NCI-H1436 (cell line): ENCODE measurements at places on chromosomes 2 and 18.
A peak's percentile ranks its signal among the peaks of the same experiment; 100 is the strongest.

DNA sequence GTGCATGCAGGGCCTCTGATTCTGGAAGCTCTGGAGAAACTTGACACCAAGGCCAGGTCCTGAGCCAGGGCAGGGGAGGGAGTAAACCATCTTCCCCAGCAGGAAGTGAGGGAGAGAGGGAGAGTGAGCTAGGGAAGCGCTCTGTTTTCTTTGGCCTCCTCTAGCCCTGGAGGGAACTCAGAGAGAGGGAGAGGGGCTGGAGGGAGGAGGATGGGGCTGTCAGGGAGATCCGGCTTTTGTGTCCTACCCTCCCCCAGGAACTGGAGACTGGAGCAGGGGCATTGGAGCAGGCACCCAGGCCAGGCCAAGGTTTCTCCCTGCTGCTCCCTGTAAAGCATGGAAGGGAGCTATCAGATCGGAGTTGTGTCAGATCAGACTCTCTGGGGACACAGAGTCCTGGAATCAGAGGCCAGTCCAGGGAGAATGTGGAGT is 22.7 kb upstream of the PKDCC start:
- DNase-seq = no peak

DNA sequence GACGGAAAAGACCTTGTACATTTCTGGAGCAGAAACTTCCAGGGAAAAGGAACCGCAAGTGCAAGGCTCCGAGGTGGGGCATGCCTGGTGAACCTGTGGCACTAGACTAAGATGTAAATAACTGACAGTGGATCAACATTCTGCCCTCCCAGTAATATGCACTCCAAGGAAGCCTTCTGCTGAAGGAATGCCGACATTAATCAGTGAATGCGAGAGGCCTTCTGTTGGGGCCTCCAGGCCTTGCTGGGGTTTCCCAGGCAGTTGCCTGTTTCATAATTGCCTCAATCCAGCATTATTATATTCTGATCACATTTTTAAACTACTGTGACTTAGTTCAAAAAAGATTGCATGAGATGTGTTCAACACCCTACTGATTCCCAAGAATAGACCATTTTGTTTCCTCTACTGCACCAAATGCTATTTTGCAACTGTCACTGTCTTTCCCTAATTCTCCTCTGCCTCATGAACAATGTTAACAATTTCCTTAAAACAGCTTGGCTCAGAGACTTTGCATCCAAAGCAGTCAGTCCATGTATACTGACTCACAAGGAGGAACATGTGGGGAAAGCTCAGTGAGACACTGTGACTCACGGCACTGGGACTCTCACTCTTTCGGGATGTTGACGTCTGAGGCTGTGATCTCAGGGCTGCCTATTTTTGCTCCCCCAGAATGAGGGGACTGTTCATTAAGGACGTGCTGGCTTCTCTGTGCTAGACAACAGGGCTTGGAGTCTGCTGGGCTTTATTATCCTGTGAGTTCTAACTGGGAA is 10.5 kb upstream of the DSG2 start:
- no peak for DNase-seq

DNA sequence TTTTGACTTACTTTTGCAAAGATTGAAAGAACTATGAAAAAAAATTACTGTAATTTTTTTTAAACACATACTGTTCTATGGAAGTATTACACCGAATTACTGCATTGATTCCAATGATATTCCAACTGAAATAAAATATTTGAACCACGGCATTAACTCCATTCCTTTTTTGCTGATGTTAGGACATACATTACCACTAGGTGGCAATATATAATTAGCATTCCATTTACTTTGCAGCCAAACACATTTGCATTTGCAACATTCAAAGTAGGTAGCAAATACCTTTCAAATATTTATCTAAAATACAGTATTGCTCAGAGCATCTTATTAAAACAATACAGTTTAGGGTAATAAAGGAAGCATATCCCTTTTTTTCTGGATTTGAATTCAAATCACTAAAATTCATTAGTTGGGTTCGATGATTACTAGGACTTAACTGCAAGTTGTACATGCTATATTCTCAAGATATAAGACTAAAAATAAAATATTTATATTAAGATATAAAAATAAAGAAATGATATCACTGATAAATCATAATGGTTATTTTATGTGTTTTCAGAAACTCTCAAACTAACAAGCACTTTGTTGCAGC is 31.3 kb downstream of the LANCL1 start:
- no peak for DNase-seq

DNA sequence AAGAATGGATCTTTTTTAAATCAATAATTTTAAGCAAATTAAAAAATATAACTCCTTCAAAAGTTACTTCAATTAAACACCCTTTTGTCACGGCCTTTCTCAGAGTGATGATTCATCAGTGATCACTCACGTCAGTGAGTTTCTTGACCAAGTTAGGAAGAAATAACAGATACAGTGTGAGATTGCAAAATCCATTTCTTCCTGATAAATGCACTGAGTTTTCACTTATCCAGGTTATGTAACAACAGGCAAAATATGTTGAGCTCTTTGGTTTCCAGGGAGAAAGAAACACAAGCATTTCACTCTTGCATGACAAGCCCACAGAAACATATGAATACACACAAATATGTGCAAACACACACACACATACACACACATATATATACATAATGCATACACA is 195.9 kb upstream of the CYRIA start:
- no peak for DNase-seq

DNA sequence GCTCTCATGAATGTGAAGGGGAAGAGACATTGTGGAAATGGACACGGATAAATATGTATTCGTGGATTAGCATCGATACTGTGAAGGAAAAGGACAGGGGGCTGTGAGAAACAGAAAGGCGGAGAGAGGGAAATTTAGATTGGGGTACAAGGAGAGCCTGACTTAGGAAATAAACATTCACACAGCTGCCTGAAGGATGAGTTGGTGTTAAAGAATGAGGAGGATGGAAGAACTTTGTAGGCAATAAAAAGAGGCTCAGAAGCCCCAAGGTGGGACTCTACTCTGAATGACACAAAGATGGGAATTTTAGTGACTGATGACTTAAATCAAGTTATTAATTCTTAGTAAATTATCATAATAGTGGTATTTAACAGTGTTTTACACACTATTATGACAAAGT is 10.1 kb downstream of the MYO1B start:
- DNase-seq = no peak

GRCh38 chr2:105643405-105644173 is 101.1 kb upstream of the NCK2 start:
- no peak for DNase-seq

GRCh38 chr2:11719230-11719977 is 27.0 kb upstream of the LPIN1 start:
- peak; percentile 57 for DNase-seq
